ENCODE measurements at places on chromosomes 3 and 15. TPM values are rescaled to one million over a fixed set of nuclear protein-coding genes. Genes with fewer than 3 reads are reported as not detected.

Gene GOLGA8S
- not detected for total RNA-seq

Gene PDZRN3
- total RNA-seq, result 209 TPM

Gene FAM227B
- total RNA-seq, result 11.1 TPM

Gene IL12A
- total RNA-seq, result 0.27 TPM

Gene TM2D3
- total RNA-seq, result 52.1 TPM

Gene GOLGA8O
- total RNA-seq, result 1.4 TPM

Gene LRTM1
- not detected for total RNA-seq

Gene CNTN3
- 2.1 TPM for total RNA-seq

Gene CACNA1D
- 5.4 TPM for total RNA-seq

Gene EPHB1
- total RNA-seq, result 2.5 TPM

Gene DGKG
- total RNA-seq, result 10.3 TPM

Gene TMEM212
- not detected for total RNA-seq

Gene TMEM207
- total RNA-seq, result not detected

Gene CKMT1A
- not detected for total RNA-seq

Gene GPR27
- 1.1 TPM for total RNA-seq

Gene TSC22D2
- total RNA-seq, result 18.9 TPM

Gene MAGEL2
- total RNA-seq, result under 0.01 TPM

Gene ZNF385D
- total RNA-seq, result 1.2 TPM

Gene CSPG4
- total RNA-seq, result 66.0 TPM

Gene TUBGCP4
- 10.2 TPM for total RNA-seq

Gene GRM2
- total RNA-seq, result 0.14 TPM

Gene SUSD5
- 1.3 TPM for total RNA-seq

Gene PCLAF
- total RNA-seq, result not detected

Gene ZDHHC23
- total RNA-seq, result 1.3 TPM

Gene C15orf62
- total RNA-seq, result not detected

Gene DUOXA2
- not detected for total RNA-seq

Gene EOMES
- total RNA-seq, result not detected

Gene MFGE8
- 127 TPM for total RNA-seq

Gene CADM2
- 17.7 TPM for total RNA-seq

Gene SAMD7
- total RNA-seq, result not detected

Gene SCN5A
- total RNA-seq, result 1.9 TPM

Gene THOC7
- 110 TPM for total RNA-seq

Gene INAFM2
- total RNA-seq, result 63.1 TPM

Gene GOLGA8T
- total RNA-seq, result not detected

Gene SMCO1
- not detected for total RNA-seq

Gene SCG3
- 2.1 TPM for total RNA-seq

Gene TRIM42
- not detected for total RNA-seq

Gene CEMIP
- not detected for total RNA-seq

Gene CP
- 5.5 TPM for total RNA-seq

Gene GOLGA6L7
- total RNA-seq, result not detected

Gene CLDN18
- total RNA-seq, result not detected

Gene IL17RD
- total RNA-seq, result 22.3 TPM

Gene SLC28A1
- total RNA-seq, result not detected

Gene SETMAR
- total RNA-seq, result 36.4 TPM

Gene VILL
- 5.3 TPM for total RNA-seq

Gene TUSC7
- total RNA-seq, result not detected

Gene GRAMD1C
- 3.6 TPM for total RNA-seq

Gene PRSS50
- total RNA-seq, result not detected

Gene CIDEC
- 10.9 TPM for total RNA-seq

Gene CCDC33
- total RNA-seq, result not detected

Gene ZCWPW2
- 1.2 TPM for total RNA-seq

Gene DNAJB11
- total RNA-seq, result 28.8 TPM

Gene MASP1
- 93.5 TPM for total RNA-seq

Gene MME
- 5.0 TPM for total RNA-seq
